ENCODE measurements at places on chromosomes 4 and X.

DNA sequence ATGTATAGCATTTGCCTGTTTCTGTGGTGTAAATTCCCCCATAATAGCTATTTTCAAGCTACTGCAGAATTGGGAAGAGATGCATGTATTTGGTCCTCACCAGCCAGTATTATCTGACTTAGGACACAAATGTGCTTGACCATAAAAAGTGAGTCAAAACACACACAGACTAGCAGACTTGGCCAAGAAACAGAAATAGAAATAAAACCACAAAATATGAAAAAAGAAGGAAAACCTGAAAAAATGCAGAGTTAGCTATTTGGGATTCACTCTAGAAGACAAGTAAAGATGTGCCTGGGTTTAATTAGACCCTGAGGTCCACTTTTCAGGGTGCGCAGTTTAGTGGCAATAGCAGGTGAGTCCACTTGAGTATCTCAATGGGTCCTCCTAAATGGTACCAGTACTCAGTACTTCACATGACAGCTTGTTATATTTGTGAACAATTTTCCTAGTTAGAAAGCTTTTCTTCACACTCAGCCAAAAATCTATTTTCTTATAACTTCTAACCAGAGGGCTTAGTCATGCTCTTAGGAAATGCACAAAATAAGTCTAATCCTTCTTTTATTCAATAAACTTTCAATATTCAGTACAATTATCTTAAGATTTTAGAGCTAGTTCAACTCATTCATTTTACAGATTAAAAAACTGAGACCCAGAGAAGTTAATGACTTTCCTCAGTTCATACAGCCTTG, 108.7 kb upstream of the JADE1 start:
- no peak for DNase-seq

DNA sequence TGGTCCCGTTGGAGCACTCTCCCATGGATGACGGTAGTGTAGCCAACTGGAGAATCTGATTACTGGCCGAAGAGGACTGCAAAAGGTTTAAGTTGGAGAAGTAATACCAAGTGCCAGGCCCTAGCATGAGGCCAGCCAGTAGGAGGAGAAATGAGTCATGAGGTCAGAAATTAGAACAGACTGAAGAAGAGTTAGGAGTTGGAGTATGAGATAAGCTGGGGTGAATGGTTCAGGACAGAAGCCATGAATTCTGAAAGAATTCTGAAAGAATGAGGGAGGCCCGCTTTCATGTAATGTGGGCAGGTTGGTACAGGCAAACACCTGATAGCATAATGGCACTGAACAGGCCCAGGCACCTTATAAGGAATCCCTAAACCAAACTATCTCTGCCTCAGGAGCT, 18.4 kb upstream of the STK26 start:
- DNase-seq, result peak; percentile 73

DNA sequence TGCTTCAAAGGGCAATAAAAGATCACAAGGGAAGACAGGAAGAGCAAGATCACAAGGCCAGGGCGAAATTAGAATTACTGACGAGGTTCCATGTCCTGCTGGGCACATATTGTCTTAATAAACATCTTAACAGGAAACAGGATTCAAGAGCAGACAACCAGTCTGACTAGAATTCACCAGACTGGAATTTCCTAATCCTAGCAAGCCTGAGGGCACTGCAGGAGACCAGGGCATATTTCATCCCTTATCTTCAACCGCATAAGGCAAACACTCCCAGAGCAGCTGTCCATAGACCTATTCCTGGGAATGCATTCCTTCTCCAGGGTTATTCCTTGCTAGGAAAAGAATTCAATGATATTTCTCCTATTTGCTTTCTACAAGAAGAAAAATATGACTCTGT, 12.4 kb upstream of the TDO2 start:
- DNase-seq, result no peak

- no peak for DNase-seq
Measured at GRCh38 chrX:72461766-72462165, 110.9 kb downstream of the HDAC8 start.

GRCh38 chr4:8840006-8840793, 31.4 kb downstream of the HMX1 start:
- DNase-seq, result no peak

DNA sequence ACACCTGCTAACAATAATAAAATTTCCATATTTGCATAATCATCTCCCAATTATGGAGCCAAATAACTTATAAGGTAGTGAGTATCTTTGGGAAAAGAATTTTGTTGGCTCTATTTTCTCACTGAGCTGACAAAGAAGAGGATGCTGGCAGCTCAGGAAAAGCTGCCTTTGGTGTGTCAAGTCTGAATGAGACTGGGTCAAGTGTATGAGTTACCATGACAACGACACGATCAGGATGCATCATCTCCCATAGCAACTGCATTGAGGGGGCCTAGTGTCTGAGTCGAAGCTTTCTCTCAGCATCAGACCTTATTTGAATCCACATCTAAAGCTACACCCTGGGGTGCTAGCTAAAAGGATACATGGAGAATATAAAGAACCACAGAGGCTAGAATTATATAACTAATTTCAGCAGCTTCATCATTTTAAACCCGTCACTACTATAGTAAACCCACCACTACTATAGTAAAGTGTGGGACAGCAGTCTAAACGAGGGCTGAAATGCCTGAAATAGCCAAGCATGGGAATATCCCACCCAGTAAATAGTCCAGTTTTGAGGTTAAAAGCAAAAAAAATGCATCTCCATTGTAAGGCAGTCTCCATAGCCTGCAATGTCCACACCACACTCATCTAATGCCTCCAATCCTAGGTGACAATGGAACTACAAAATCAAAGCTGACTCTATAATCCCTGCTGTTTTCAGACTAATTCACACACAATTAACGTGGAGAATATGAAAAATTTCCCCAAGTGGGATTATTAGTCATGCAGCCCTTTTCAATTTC, 16.0 kb downstream of the GSPT2 start:
- no peak for DNase-seq

Data from foreskin keratinocyte (primary cell).